CD4-positive, alpha-beta T cell treated with Interleukin-6 at 100 ng/mL for 8 hours (primary cell): ENCODE measurements at places on chromosomes 12 and 14.

GRCh38 chr12:2011643-2012607, 7.7 kb upstream of the DCP1B start:
- no peak for DNase-seq

- DNase-seq = no peak
Measured at GRCh38 chr14:101982621-101983020, 18.2 kb downstream of the DYNC1H1 start.

DNA sequence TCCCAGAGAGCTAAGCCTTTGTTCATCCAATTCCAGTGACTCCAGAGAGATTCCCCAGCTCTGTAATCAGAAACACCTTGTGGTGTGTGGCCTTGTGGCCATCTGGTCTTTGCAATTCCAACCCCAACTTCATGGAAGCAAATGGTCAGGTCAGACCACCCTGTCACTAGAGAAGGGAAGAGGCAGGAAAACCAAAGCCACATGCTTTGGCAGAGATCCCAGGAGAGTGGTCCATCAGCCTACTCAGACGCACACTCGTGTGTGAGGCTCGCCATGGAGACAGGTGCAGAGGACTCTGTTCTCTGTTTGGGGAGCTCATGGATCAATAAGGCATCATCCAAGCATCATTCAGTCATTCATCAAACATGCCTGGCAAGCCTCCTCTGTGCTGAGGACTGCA, 46.2 kb upstream of the TUNAR start:
- DNase-seq = no peak

- no peak for DNase-seq
Measured at GRCh38 chr12:60257063-60257462, 661.2 kb downstream of the SLC16A7 start.

DNA sequence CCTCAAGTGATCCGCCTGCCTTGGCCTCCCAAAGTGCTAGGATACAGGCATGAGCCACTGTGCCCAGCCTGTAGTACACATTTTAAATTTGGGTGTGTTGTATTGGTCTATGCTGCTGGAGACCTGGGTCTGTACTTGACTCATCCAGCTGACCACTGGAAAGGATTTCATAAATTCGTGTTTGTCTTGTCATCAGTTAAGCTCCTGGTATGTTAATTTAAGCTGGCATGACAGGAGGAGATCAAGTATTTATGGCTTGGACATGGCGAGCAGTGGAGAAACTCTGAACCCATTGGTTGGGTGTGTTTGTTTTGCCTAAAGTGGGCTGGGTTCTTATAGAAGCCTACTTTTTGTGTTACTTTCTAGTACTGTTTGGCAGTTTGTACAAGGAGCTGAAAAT, 24.2 kb downstream of the YY1 start:
- no peak for DNase-seq

DNA sequence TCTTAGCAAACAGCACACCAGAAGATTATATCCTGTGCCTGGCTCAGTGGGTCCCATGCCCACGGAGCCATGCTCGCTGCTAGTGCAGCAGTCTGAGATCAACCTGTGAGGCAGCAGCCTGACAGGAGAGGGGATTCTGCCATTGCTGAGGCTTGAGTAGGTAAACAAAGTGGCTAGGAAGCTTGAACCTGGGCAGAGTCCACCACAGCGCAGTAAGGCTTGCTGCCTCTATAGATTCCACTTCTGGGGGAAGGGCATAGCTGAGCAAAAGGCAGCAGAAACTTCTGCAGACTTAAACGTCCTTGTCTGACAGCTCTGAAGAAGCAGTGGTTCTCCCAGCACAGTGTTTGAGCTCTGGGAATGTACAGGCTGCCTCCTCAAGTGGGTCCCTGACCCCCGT, 210.3 kb downstream of the RMST start:
- DNase-seq = no peak

DNA sequence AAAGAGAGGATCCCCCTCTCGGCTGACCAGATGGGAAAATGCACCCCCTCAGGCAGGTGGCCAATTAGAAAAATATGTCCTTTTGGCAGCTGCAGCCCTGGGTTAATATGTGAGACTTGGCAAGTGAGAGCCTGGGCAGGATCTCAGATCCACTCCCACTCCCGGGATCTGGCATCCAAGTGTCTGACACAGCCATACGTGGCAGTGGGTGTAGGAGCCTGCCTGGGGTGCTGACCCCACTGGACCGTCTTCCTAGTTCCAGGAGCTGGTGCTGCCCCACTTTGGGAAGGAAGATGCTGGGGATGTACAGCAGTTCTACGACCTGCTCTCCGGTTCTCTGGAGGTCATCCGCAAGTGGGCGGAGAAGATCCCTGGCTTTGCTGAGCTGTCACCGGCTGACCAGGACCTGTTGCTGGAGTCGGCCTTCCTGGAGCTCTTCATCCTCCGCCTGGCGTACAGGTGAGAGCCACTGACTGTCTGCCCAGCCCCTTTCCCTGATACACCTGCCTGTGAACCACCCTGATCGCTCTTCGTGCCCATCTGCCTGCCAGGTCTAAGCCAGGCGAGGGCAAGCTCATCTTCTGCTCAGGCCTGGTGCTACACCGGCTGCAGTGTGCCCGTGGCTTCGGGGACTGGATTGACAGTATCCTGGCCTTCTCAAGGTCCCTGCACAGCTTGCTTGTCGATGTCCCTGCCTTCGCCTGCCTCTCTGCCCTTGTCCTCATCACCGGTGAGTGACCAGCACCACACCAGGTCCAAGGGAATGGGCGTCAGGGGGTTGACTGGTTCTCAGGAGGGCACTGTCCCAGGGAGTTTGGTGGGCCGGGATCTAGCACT, 5.8 kb downstream of the NR4A1 start:
- no peak for DNase-seq

DNA sequence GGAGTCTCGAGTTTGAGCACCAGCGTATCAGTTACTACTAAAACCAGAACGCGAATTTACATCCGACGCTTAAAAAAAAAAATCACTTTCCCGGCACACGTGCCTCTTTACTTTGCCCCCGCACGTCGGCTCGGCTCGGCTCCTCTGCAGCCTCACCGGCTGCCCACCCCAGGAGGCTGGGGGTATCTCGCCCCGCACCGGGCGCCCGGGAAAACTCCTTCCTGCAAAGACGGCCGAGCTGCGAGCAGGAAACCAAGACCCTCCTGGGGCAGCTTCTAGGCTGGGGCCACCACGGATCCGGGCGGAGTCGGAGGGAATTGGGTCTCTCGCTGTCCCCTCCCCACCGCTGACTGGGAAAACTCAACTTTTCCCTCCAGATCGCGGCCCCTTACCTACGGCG, 610 bp downstream of the VSIG10 start:
- DNase-seq = no peak

DNA sequence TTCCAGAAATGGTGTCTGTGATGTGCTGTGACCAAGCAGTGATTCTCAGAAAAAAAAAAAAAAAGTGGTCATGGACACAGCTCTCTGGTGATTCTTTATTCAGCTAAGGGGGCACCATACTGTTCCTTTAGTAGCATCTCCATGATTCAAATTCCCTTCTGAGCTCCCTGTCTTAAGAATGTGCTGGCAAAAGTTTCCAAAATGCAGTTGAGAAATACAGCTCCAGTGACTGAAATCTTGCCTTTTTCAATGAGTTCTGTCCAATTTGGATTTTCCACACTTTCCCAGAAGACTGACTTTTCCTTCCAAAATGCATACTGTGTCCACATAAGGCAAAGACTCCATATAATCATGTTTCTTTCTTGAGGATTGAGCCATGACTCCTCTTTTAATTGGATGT, 24.3 kb upstream of the CPM start:
- no peak for DNase-seq

GRCh38 chr12:45668641-45669040, 60.9 kb upstream of the ARID2 start:
- DNase-seq = no peak

GRCh38 chr12:15208871-15209656, 12.2 kb downstream of the RERG start:
- no peak for DNase-seq

- no peak for DNase-seq
Measured at GRCh38 chr12:90211017-90211416, 502.4 kb upstream of the ATP2B1 start.

DNA sequence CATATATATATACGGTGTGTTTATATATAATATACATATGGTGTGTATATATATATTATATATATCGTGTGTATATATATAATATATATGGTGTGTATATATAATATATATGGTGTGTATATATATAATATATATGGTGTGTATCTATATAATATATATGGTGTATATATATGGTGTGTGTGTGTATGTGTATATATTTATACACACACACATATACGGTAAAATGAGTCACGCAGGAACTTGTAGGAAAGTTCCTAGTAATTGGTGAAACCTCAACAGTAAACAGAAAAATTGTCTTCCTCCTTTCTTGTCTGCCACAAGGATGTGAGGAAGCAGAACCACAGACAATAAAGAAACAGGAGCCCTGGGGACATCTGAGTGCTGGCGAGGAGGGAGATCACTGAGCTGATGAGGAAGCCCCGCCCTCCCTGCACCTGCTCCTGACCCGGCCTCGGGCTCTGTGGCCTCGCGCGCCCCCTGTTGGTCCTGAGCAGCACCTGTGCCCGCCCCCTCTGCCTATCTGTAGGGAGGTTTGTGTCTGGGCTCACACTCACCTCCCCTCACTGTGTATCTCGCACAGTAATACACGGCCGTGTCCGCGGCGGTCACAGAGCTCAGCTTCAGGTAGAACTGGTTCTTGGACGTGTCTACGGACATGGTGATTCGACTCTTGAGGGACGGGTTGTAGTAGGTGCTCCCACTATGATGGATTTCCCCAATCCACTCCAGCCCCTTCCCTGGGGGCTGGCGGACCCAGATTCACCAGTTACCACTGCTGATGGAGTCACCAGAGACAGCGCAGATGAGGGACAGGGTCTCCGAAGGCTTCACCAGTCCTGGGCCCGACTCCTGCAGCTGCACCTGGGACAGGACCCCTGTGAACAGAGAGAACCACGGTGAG, 1079.4 kb downstream of the TMEM121 start:
- peak; percentile 66 for DNase-seq

DNA sequence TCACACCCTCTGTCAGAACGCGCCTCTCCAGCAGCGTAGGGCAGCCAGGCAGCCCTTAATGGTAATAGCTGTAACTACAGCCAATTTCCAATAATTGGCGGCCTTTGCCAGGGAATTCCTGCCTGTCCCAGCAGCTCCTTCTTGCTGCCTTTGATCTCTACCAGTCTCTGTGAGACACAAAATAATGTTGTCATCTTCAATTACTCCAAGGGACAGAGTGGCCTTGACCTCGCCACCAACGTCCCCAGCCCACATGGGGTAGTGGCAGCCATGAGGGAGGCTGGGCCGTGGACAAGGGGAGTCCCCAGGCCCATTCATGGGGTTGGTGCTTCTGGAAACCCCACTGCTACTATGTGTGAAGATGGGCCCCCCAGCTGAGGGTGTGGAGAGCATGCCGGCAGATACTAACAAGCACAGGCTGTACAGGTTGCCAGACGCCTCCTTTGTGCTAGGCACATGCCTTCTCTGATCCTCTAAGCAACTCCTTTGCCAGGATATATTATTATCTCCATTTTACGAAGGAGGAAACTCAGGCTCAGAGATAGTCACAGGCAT, 17.4 kb upstream of the CLMN start:
- no peak for DNase-seq

- peak; percentile 4 for DNase-seq
Measured at GRCh38 chr12:113221997-113222729, 899 bp downstream of the TPCN1 start.

DNA sequence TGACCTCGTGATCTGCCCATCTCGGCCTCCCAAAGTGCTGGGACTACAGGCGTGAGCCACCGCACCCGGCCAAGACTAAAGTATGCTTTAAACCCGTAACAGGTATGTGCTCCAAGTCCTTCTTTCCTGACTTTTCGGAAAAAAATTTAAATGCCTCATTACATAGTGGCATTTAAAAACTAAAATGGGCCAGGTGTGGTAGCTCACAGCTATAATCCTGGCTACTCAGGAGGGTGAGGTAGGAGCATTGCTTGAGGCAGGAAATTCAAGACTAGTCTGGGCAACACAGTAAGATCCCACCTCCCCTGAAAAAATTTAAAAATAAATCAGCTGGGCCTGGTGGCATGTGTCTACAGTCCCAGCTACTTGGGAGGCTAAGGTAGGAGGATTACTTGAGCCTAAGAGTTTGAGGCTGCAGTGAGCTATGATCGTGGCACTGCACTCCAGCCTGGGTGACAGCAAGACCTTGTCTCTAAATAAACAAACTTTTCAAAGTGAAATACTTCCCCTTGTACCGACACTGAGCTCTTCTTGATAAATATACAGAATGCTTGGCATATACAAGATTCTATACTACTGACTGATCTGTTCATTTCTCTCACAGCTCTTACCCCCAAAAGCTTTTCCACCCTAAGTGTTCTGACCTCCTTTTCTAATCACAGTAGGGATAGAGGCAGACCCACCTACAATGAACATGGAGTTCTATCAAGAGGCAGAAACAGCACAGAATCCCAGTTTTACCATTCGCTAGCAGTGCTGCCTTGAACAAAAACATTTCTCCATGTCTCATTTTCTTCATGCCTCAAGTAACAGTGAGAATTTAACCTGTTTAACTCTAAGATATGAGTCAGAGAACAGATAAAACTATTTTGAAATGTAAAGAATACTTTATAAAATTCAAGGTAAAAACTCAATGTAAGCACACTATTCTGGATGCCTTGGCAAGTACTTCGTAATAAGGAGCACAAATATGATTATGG, 7.9 kb downstream of the PPP4R3A start:
- DNase-seq = no peak

- no peak for DNase-seq
Measured at GRCh38 chr12:118964988-118965387, 16.4 kb upstream of the SRRM4 start.

- no peak for DNase-seq
Measured at GRCh38 chr14:31930493-31931240, 146.4 kb upstream of the ARHGAP5 start.

- DNase-seq = peak; percentile 11
Measured at GRCh38 chr12:54304187-54304810, 3.5 kb upstream of the NFE2 start.

- DNase-seq = no peak
Measured at GRCh38 chr12:32272465-32272864, 126.9 kb upstream of the FGD4 start.

- no peak for DNase-seq
Measured at GRCh38 chr14:72416892-72417291, 477.0 kb downstream of the DPF3 start.

DNA sequence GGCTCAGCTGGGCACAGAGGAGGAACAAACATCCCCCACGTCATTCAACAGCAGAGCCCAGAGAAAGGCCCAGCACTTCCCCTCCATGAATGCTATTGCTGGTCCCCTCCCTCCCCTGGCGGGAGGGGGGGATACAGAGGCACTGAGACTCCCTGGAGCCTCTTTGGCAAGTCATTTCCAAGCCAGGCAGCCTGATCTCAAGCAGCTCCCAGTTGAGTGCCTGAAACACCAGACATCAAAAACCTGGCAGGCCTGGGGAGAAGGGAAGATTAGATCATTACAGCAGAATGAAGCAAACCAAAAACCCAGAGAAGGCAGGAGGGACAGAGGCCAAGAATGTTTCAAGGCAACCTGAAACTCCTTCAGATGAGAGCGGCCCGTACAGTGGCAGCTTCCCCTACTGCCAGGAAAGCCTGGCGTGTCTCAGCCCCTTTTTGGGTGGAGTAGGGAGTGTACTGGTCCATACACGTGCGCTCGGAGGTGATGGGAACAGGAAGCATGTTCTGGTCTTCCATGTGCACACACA, 92.1 kb downstream of the LRRC74A start:
- DNase-seq = no peak

- DNase-seq = no peak
Measured at GRCh38 chr14:101960225-101960624, 4.1 kb upstream of the DYNC1H1 start.

GRCh38 chr14:50489851-50490250, 42.5 kb downstream of the MAP4K5 start:
- DNase-seq = no peak

- DNase-seq = no peak
Measured at GRCh38 chr12:53103860-53104305, 597 bp downstream of the SOAT2 start.
